GM18507 (cell line): ENCODE measurements at places on chromosomes 2 and 18.

- DNase-seq = no peak
Measured at GRCh38 chr2:29011418-29012060, 30.4 kb downstream of the TOGARAM2 start.

GRCh38 chr2:208541461-208541988, 134.9 kb downstream of the PTH2R start:
- no peak for DNase-seq

- no peak for DNase-seq
Measured at GRCh38 chr2:215528555-215528954, 92.7 kb upstream of the FN1 start.

- no peak for DNase-seq
Measured at GRCh38 chr2:46436800-46437199, 42.6 kb upstream of the TMEM247 start.

DNA sequence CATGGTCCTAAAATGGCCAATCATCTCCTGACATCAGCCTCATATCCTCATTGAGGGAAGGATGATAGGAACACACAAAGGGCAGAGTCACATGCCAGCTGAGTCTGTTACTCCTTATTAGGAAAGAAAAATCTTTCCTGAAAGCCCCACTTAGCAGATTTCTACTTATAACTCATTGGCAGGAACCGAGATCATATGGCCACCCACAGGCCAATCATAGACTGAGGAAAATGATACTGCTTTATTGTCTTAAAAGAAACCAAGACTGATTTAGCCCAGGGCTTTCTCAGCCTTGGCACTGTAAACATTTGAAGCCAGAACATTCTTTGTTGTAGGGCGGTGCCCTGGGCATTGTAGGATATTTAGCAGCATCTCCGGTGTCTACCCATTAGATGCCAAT, 18.7 kb downstream of the GKN2 start:
- DNase-seq = no peak
